Muscle of arm (tissue), 14 donors: ENCODE measurements at places on chromosomes 13 and 19. TPM values are rescaled to one million over a fixed set of nuclear protein-coding genes. Genes with fewer than 3 reads are reported as not detected.
A peak's percentile ranks its signal among the peaks of the same experiment; 100 is the strongest.

Gene PGLYRP1
- not detected for polyA plus RNA-seq

Gene DPF1
- polyA plus RNA-seq, result 2.8 TPM

DNA sequence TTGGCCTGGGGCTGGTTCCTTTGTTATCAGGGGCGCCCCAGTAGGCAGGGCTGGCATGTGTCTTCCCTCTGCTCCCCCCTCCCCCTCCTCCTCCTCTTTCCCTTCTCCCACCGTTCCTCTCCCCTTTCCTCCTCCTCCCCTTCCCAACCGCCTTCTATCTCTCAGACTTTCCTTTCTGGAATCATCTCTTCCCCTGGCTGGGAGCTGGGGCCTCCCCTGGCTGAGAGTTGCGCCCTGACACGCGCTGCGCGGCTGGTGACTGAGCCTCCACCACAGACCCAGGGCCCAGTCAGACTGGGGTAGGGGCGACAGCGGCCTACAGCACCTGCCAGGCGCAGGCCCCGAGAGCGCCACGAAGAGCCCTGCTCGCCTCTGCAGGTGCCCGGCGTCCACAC, 2.8 kb downstream of the PNMA8B start:
- no peak for DNase-seq

DNA sequence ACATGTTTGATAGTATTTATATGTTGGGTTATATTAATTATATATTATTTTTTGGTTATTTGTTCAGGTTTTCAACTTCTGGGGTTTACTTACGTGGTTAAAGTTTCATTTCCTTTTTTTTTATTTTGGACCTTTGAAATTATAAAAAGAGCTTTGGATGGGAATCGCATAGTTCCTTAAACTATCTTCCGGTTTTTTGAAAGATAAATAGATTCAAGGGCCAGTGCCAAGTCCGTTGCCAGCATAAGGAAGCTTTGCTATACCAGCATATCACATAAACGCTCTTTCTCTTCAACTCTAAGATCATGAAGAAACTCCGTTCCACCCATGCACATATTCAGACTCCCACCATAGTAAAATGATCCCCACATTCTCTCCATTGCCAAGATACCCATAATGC, 7.4 kb upstream of the OXGR1 start:
- no peak for DNase-seq

- DNase-seq, result no peak
These were observed 19.5 kb upstream of the ALOX5AP start for GRCh38 chr13:30715837-30716236.

Gene CILP2
- 1.4 TPM for polyA plus RNA-seq

DNA sequence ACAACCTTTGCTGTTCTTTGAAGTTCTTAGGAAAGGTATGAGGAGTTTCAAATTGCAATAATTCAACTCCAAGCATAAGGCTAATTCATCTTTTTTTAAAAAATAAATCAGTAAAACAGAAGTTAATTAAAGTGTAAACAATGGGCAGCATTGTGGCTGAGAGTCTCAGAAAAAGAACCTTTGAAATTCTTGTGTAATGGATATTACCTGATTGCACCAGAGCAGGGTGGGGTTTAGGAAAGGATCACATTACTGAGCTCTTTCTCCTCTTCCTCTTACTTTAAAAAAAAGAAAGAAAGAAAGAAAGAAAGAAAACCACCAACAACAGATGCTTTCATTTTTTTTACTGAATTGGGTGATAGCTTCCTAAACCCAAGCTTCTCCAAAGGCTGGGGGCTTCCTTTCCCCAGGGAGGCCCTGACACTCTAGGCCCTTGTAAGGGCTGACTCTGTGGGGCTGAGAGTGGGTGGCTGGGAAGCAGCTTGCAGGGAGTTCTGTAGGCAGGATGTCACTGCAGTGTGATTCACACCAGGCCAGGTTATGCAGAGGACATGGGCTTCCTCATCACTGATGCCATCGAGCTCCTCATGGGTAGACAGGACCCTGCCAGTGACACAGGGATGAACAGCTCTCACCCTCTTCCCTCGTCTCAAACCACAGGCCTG, 564.5 kb downstream of the FGF9 start:
- DNase-seq, result no peak

DNA sequence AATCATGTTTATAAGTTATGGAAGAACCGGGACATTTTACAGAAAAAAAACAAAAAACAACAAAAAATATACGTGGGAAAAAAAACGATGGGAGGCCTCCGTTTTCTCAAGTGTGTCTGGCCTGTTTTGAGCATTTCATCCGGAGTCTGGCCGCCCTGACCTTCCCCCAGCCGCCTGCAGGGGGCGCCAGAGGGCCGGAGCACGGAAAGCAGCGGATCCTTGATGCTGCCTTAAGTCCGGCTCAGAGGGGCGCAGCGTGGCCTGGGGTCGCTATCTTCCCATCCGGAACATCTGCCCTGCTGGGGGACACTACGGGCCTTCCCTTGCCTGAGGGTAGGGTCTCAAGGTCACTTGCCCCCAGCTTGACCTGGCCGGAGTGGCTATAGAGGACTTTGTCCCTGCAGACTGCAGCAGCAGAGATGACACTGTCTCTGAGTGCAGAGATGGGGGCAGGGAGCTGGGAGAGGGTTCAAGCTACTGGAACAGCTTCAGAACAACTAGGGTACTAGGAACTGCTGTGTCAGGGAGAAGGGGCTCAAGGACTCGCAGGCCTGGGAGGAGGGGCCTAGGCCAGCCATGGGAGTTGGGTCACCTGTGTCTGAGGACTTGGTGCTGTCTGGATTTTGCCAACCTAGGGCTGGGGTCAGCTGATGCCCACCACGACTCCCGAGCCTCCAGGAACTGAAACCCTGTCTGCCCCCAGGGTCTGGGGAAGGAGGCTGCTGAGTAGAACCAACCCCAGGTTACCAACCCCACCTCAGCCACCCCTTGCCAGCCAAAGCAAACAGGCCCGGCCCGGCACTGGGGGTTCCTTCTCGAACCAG, 1.8 kb upstream of the APOE start:
- DNase-seq, result peak; percentile 78

DNA sequence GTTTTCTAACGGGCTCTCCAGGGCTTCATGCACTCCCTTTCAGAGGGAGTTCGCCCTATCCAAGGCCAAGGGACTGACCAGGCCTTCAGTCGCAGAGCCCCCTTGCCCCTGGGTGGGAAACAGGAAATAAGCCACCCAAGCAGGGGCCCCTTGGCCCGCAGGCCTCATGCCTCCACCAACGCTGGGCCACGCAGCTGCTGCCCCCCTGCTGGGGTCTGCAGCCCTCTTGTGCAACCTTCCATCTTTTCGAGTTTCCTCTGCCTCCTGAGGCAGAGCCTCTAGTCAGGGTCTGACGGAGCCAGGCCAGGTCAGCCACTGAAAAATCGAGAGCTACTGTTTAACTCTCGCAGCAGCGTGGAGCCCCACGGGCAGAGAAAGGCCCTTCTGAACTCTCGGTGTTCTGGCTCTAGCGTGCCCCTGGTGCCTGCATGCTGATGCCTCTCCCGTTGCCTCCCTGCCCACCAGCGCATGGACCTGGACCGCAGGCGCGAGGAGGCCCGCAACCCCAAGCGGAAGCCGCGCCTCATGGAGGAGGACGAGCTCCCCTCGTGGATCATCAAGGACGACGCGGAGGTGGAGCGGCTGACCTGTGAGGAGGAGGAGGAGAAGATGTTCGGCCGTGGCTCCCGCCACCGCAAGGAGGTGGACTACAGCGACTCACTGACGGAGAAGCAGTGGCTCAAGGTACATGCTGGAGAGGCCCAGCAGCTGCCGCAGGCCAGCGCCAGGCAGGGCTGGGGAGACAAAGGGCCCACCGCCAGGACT, 54.6 kb upstream of the LDLR start:
- DNase-seq, result no peak

- no peak for DNase-seq
These were observed 12.5 kb downstream of the MICOS13 start for GRCh38 chr19:5667751-5668271.
